CD4-positive, alpha-beta T cell (primary cell): ENCODE measurements at places on chromosomes 3 and 15. TPM values are rescaled to one million over a fixed set of nuclear protein-coding genes. Genes with fewer than 3 reads are reported as not detected.

PLSCR5 gene
- total RNA-seq, result not detected

ISY1 gene
- 28.5 TPM for total RNA-seq

MESP2 gene
- total RNA-seq, result not detected

GJD2 gene
- not detected for total RNA-seq

- H3K4me1 ChIP-seq, result peaks cover 4% of the 10 kb centered on the region
- peaks cover 59% of the 10 kb centered on the region for H3K36me3 ChIP-seq
- H3K4me3 ChIP-seq, result no peak overlapping the region
- no peak overlapping the region for H3K27ac ChIP-seq
- no peak for DNase-seq
Measured at GRCh38 chr3:53181024-53181371, 20.0 kb downstream of the PRKCD start.

DNA sequence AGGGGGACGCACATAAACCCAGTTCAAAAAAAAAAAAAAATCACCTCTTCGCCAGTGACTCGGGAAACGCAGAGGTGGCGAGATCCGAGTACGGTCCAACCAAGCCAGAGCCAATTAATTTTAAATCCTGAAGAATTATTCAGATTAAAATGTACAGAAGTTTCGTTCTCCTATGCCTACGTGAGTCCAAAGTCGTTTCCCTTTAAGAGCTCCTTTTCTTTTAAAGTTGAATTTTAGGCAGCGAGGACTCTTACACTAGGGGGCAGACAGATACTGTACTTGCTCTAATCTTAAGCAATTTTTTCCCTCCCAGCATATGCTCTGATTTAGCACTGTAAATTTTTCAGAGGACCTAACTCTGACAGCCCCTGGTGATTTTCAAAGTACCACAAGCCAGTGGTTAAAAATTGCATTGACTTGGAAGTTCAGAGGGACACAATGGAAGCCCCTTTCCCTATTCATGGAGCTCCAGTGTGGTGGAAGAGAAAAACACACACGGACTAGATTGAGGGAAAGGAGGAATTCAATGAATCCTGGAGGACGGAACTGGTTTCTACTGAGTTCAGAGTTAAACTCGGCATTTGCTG is 3.3 kb upstream of the NR2F2 start:
- no peaks in the 10 kb centered on the region for H3K36me3 ChIP-seq
- H3K27me3 ChIP-seq, result peaks cover 71% of the 10 kb centered on the region
- H3K4me3 ChIP-seq, result no peak overlapping the region
- no peak for DNase-seq
- H3K4me1 ChIP-seq, result peaks cover 20% of the 10 kb centered on the region
- no peak overlapping the region for H3K27ac ChIP-seq

GRCh38 chr15:45326741-45327140 is 51.6 kb downstream of the GATM start:
- H3K27ac ChIP-seq, result no peak overlapping the region
- H3K4me3 ChIP-seq, result no peak overlapping the region
- peaks cover 11% of the 10 kb centered on the region for H3K27me3 ChIP-seq
- no peaks in the 10 kb centered on the region for H3K4me1 ChIP-seq
- DNase-seq, result no peak

- peaks cover 2% of the 10 kb centered on the region for H3K36me3 ChIP-seq
- H3K27me3 ChIP-seq, result no peaks in the 10 kb centered on the region
- no peak for DNase-seq
- H3K4me3 ChIP-seq, result no peak overlapping the region
- no peak overlapping the region for H3K27ac ChIP-seq
Measured at GRCh38 chr3:48086705-48087104, 70.5 kb upstream of the MAP4 start.
